ENCODE measurements at places on chromosomes 1 and 21.

DNA sequence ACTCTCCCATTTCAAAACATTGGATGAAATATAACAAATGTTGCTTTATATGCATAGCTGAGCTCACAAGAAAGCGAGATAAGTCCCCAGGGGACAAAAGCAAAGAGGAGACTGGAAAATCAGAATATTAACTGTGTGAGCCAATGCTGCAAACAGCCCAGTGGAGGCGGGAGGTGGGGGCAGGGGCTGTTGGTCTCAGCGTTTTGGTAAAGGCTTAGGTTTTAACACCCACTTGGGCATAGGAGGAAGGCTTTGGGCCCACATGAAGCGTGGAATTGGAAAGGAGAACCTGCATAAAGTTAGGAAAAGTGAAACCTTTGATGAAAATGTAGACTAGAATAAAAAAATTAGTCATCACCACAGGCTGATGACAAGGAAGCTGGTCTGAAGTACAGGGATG lies 30.2 kb upstream of the SMIM12 start:
- no peak for DNase-seq

GRCh38 chr1:231628207-231628876 lies 1.8 kb downstream of the DISC1 start:
- peak; percentile 26 for DNase-seq

DNA sequence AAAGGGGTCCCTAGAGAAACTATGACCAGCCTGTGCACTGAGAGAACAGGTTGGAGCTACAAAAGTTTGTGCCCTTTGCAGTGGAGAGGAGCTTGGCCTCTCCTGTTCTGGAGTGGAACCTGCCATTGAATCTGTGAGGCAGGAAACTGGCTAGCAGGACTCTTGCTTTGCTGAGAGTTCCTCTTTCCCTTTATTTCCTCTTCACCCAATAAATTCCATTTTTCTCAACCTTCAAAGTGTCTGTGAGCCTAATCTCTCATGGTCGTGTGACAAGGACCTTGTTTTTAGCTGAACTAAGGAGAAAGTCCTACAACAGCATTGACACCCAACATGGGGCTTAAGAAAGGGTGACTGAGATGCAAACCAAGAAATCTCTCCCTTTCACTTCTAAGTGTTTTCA lies 42.7 kb upstream of the FASLG start:
- no peak for DNase-seq

- no peak for DNase-seq
These were observed 5.4 kb downstream of the CHTOP start for GRCh38 chr1:153639280-153639679.

GRCh38 chr1:8474369-8474768 lies 156.5 kb downstream of the SLC45A1 start:
- peak; percentile 57 for DNase-seq

GRCh38 chr1:161986328-161986727 lies 37.3 kb downstream of the OLFML2B start:
- no peak for DNase-seq

DNA sequence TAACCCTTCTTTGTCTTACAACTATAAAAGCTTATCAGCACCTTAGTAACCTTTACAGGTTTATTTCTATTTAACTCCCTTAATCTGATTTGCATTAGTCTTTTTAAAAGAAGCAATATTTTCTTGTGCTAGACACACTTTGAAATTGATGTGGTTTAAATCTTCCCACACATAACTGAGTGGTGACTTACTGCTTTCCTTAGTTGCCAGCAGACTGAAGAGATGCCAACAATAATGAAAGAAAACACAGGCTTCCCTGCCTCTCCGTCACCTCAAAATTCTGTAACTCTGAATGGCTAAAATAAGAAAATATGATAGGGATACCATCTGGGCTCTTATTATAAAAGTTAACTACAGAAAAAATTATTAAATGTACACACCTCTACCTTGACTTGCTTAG lies 196.8 kb downstream of the PTBP2 start:
- no peak for DNase-seq

- no peak for DNase-seq
These were observed 88.2 kb downstream of the CAMTA1 start for GRCh38 chr1:6873298-6874015.

GRCh38 chr1:185448591-185449186 lies 131.6 kb upstream of the IVNS1ABP start:
- no peak for DNase-seq

Measured in NCI-H2081 (cell line).